EH (cell line): ENCODE measurements at places on chromosomes 6 and 20.

- peak; percentile 53 for DNase-seq
Observed at GRCh38 chr6:111011360-111012142, 29.7 kb downstream of the RPF2 start.

- DNase-seq, result no peak
Observed at GRCh38 chr6:114534813-114535212, 192.0 kb upstream of the HS3ST5 start.

- no peak for DNase-seq
Observed at GRCh38 chr20:11780765-11781369, 136.8 kb upstream of the BTBD3 start.

DNA sequence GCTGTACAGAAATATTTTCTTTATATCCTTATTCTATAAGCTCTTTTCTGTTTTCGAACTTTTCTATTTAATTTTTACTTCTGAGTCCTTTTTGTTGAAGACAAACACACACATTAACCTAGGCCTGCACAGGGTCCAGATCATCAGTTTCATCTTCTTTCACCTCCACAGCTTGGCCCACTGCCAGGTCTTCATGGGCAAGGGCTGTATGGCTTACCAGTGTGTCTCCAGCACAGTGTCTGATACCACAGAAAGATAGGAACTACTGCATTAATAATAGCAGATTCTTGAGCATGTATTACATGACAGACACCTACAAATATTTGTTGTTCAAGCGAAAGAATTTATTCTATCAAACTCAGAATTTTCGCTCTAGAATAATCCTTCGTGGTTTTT, 24.4 kb downstream of the QKI start:
- peak; percentile 16 for DNase-seq

GRCh38 chr6:50707191-50707590, 6.1 kb upstream of the TFAP2D start:
- no peak for DNase-seq
